Activated T-helper 1 cell treated with anti-CD3 and anti-CD28 coated beads, Interleukin-12 subunit alpha, Interleukin-12 subunit beta, Interleukin-2, Interleukin-4 antibody, amounts not matched to agents 30 ng/mL and 10 ng/mL and 1 ng/mL, durations not matched to agents 14 hours and 24 hours and 36 hours (primary cell): ENCODE measurements at places on chromosomes 2 and 18. TPM values are rescaled to one million over a fixed set of nuclear protein-coding genes. Genes with fewer than 3 reads are reported as not detected.

GRCh38 chr2:138209009-138209408 is 244.7 kb downstream of the HNMT start:
- DNase-seq: no peak
- H3K4me1 ChIP-seq: no peaks in the 10 kb centered on the region
- H3K27me3 ChIP-seq: no peaks in the 10 kb centered on the region
- H3K4me3 ChIP-seq: no peak overlapping the region

DNA sequence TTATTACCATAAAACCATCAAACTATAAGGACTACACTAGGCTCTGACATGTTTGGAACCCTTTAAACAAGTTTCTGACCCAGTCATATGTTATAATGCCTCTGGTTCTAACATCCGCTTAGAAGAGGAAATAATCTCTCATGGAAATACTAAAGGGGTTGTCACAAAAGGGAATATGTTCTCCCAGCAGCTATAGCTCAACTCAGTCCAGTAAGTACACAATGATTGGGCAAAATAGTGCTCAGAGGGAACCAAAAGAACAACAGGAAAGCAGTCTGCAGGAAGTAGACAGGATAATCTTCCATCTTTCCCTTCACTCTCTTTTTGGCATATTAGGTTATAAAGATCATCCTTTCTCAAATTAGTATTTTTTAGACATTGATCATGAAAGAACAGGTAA is 4.3 kb downstream of the SRBD1 start:
- H3K27ac ChIP-seq: no peak overlapping the region
- H3K36me3 ChIP-seq: peaks cover 10% of the 10 kb centered on the region
- no peaks in the 10 kb centered on the region for H3K27me3 ChIP-seq
- DNase-seq: no peak

GRCh38 chr2:62216113-62216512 is 20.2 kb downstream of the B3GNT2 start:
- DNase-seq: no peak
- H3K4me1 ChIP-seq: peaks cover 80% of the 10 kb centered on the region
- no peak overlapping the region for H3K27ac ChIP-seq
- no peak overlapping the region for H3K4me3 ChIP-seq
- H3K27me3 ChIP-seq: no peaks in the 10 kb centered on the region

KCNG2 gene
- not detected in 2 replicates for total RNA-seq

ELOA2 gene
- not detected in 2 replicates for total RNA-seq
